ENCODE measurements at places on chromosomes 5 and 9.

GRCh38 chr9:133823189-133824105 lies 85.3 kb upstream of the SARDH start:
- no peak for DNase-seq

- DNase-seq, result peak; percentile 42
These were observed 30.0 kb upstream of the PSD2 start for GRCh38 chr5:139765409-139766217.

DNA sequence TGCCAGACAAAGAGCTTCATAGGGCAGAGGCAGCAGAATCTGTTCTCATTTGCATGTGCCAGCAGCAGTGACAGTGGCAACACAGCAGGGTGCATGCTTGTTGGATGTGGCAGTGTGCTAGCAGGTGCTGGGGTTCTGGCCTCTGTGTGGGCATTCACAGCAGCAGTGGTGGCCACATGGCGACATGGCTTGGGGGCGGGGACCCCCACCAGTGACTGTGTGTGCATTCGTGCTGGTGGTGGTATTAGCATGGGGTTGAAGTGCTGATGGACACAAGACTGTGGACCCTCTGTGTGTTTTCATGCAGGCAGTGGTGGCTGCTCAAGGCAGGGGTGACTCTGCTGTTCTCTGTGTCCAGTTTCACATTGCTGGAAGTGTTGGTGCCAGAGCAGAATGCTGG lies 183.2 kb upstream of the PDE4D start:
- DNase-seq, result no peak

DNA sequence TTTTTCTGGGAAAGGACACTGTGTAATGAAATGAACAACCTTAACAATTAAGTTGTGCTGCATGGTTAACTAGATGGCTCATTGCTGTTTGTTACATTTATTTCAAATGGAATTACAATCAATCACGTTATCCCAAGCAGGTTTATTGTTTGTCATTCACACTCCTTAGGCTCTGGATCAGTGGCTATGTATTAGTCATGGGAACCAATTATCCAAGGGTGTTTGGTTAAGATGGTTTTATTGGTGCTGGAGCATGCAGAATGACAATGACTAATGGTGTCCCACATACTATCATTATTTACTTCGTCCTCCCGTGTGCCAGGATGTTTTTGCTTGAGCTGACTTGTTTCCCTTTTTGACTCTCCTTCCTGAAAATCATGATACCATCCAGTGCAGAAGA lies 10.6 kb upstream of the TRPC7 start:
- DNase-seq, result no peak

DNA sequence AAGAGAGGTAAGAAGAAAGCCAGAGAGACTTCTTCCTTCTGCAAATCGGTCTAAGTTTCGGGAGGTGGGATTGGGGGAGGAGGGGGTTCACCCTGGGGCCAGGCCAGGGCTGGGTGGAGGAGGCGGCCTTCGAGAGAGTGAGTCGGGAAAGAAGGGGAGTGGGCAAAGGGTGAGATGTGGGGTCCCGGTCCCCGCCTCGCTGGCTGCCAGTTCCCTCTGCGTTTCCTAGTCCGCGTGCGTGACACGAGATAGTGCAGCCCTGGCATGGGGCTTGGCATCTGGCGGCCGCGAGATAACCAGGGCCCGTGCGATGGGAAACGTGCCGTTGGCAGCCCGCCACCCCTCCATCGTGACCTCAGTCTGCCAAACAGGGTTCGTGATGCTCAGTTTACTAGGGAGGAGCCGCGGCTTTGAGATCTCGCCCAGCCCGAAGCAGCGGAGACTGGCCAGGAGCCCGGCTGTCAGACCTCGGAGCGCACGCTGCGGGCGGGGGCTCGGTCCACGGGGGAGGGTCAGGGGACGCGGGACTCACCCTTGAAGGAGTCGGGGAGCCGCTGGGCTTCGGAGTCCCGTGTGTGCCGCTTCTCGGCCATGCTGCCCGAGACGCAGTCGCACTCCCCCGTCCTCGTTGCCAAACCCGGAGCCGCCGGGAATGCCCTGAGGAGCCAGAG lies at the start of gene STOM:
STOM (minus strand) TSS at position 656 of the 671 bp plus-strand sequence; CDS start at position 593, 63 bp downstream.
- no peak for DNase-seq

DNA sequence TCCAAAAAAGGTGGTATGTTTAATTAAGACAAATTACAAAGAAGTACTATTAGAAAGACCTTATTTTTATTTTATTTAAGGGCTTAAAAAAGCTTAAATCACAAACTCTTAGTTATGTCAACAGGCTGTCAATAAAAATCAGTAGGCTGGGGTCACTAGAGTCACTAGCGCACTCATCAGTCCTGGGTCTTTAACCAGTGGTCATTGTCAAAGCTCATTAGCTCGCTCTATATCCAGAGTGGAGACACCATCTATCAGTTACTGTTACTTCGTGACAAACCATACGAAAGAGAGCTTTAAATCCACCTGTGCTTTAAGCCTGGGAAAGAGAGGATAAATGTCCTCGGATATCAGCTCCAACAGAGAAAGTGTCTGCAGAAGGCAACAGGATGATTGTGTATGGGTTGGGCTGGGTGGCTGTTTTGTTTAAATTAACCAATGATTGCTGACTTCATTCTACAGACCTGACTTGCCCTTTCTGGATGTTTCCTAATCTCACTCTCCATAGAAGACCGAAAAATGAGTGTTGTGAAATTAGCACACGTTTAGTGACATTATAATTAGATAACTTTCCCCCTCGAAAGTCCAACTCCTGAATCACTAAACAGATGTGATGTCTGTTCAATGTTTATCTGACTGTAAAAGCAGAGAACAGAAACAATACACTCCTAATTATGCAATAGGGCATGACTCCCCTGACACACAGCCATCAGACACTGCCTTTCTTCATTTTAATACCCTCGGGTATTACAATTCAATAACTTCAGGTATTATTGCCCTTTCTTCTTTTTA lies 123.6 kb upstream of the TNPO1 start:
- DNase-seq, result no peak

GRCh38 chr9:88443480-88444113 lies 55.4 kb downstream of the SPIN1 start:
- no peak for DNase-seq

- DNase-seq, result no peak
These were observed 1.8 kb downstream of the KLF4 start for GRCh38 chr9:107487521-107488374.

GRCh38 chr5:113204525-113205161 lies 228.0 kb downstream of the DCP2 start:
- no peak for DNase-seq

GRCh38 chr5:13325765-13326164 lies 618.7 kb downstream of the DNAH5 start:
- DNase-seq, result no peak

GRCh38 chr9:82783045-82783444 lies 279.9 kb downstream of the RASEF start:
- no peak for DNase-seq

GRCh38 chr5:76808141-76808691 lies 10.6 kb upstream of the F2RL1 start:
- DNase-seq, result no peak

GRCh38 chr9:136323371-136323789 lies 4.0 kb upstream of the GPSM1 start:
- no peak for DNase-seq

- no peak for DNase-seq
These were observed 21.1 kb upstream of the NOTCH1 start for GRCh38 chr9:136566901-136567300.

DNA sequence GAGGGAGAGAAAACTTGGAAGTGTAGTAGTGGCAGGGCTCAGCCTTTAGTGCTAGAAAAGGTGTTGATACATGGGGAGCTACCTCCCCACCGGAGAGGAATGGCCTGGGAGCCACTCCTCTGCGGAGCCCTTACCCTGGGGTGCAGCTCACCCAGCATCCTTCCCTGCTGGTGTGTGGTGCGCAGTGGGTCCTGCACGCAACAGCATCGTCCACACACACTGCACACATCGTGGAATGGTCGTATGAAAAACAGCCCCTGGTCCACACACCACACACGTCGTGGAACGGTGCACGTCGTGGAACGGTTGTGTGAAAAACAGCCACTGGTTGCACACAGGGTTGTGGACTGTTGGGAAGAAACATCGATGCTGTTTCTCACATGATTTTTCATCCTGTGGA lies 16.1 kb upstream of the AHRR start:
- no peak for DNase-seq

GRCh38 chr9:124054582-124055227 lies 43.1 kb downstream of the LHX2 start:
- no peak for DNase-seq

DNA sequence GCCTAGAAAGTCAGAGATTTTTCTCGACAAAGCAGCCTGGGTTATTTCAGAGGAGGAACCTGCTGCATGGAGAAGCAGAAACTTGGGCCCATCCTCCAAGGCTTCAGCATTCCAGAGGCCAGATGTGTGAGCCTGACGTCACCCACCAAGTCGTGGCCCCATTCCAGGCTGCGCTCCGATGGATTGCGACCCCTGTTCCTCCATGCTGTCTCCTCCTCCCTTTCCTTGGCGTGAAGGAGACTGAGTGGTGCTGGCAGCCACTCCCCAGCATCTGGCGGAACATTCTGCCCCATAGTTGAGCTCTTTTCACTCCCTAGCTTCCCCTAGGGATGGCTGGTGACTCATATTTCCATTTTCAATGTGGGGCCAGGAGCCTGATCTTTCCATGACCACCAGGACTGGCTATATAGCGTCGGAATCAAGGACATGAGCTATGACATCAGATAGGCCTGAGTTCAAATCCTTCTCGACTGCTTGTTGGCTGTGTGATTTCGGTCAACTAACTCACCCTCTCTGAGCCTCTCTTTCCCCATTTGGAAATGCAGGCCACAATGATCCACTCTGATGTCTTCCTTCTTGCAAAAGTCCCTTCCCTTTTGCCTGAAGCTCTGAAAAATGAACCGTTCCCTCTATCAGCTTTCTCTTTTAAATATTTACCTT lies 24.5 kb upstream of the DUSP1 start:
- no peak for DNase-seq

DNA sequence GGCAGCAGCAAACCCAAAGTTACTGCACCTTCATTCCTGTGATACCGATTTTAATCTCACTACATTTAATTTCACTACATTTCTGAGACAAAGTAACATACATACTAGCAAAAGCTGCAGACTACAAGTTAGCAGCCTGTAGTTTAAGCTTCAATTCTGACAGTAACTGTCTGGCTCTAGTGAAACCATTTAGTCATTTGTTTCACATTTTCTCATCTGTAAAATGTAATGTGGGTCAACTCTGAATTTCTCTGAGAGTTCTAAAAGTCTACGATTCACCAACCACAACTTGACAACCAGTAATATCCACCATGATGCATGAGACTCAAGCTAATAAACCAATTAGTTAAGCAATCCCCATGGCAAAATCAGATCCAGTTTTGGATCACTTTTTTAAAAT lies 408.9 kb downstream of the PDE4D start:
- DNase-seq, result no peak

DNA sequence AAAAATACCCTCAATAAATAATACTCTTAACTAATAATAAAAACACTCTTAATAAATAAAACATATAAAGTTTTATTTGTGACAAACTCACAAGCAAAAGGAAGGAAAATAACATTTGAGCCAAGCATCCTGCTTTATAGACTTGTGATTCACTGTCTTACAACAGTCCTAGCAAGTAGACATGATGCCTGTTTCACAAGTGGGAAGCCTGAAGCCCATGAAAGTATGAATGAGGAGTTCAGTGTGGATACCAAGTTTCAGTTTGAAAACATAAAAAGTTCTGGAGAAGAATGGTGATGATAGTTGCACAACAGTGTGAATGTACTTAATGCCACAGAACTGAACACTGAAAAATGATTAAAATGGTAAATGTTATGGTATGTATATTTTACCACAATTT lies 10.9 kb downstream of the HABP4 start:
- DNase-seq, result no peak

GRCh38 chr5:135560858-135561257 lies 17.9 kb downstream of the CXCL14 start:
- peak; percentile 25 for DNase-seq

- no peak for DNase-seq
These were observed 630.1 kb upstream of the KLF4 start for GRCh38 chr9:108119530-108120113.

DNA sequence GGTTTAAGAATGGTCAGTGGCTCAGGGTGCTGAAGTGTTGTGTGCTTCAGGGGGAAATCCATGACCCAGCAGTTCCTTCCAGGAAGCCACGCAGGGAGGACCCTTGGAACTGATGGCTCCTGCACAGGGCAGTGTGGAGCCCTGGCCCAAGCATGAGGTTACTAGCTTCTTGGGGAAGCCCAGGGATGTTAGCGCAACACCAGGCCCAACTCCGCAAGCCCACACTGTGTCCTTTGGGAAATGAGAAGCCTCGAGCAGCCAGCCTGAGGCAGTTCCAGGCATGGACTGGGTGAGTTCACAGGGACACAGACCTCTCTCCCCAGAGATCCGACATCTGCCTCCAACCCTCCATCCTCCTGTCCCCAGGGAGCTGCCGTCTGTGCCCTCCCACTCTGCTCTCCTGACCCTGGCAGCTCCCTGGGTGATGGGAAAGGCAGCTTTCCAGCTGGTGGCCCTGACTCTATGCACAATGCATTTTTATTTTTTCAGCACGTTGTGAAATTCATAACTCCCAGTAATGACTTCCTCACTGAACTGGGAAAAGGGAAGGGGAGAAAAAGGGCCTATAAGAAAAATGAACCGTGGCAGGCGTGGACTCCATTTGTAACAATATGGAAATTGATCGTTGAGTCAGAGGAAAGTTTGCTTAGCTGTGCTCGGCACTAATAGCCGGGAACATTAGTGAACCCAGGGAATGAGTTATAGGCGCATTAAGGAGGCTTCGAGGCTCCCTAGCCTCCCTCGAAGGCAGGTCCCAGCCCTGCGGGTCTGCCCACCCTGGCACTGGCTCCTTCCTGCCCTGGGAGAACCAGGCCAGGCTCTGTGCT lies 34.1 kb downstream of the LMX1B start:
- no peak for DNase-seq

All from NCI-H1048 (cell line).